ENCODE measurements at places on chromosomes 7 and 10. TPM values are rescaled to one million over a fixed set of nuclear protein-coding genes. Genes with fewer than 3 reads are reported as not detected.

The DDC gene
- total RNA-seq = not detected

The PNLIPRP1 gene
- not detected for total RNA-seq

The STEAP4 gene
- total RNA-seq = 0.19 TPM

The LOXL4 gene
- total RNA-seq = 46.8 TPM

The CCL26 gene
- 2.9 TPM for total RNA-seq

Measured in regular cardiac myocyte (primary cell).